NCI-H1048 (cell line): ENCODE measurements at places on chromosomes 5 and 9.

DNA sequence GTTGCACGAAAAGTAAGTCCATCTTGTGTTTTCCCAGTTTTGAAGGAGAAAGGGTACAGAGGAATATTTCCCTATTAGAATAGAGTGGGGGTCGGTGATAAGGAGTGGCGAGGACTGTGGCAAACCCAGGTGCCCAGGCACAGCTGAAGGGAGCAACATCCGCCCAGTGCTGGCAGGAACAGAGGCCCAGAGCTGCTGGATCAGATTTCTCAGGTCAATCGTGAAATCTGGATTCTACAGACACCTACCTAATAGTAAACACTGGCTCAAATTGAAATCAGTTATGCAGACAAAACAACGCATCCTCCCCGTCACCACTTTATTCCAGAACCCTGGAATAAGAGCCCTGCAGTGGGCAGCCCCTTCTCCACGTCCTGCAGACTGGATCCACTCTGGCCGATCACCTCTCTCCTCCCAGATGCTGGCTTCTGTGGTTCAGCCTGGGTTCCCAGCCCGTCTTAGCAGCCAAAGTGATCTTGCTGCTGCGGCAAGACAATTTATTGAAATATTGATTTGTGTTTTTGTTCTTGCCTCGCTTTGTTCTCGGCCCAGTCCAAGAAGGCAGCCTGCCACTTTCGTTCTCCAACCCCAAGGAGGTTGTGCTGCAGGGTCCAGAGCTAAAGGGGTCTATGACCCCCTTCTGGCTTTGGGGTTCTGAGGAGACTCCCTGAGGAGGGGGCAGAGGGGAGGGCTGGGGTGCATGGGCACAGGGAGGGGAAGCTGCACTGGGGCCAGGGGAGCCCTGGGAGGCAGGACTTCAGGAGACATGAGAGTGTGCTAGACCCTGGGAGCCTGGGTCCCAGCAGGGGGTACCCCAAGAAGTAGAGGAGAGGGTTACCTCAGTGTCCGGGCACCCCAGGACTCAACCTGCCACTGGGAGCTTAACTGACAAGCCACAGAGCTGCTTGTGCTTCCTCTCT is 103.3 kb downstream of the ZNF354C start:
- DNase-seq, result no peak

- DNase-seq, result no peak
Observed at GRCh38 chr5:64077589-64077988, 88.1 kb upstream of the RNF180 start.

GRCh38 chr9:126144196-126144595 is 182.4 kb upstream of the MVB12B start:
- no peak for DNase-seq

GRCh38 chr5:180140571-180140970 is 68.4 kb downstream of the RASGEF1C start:
- DNase-seq, result no peak

DNA sequence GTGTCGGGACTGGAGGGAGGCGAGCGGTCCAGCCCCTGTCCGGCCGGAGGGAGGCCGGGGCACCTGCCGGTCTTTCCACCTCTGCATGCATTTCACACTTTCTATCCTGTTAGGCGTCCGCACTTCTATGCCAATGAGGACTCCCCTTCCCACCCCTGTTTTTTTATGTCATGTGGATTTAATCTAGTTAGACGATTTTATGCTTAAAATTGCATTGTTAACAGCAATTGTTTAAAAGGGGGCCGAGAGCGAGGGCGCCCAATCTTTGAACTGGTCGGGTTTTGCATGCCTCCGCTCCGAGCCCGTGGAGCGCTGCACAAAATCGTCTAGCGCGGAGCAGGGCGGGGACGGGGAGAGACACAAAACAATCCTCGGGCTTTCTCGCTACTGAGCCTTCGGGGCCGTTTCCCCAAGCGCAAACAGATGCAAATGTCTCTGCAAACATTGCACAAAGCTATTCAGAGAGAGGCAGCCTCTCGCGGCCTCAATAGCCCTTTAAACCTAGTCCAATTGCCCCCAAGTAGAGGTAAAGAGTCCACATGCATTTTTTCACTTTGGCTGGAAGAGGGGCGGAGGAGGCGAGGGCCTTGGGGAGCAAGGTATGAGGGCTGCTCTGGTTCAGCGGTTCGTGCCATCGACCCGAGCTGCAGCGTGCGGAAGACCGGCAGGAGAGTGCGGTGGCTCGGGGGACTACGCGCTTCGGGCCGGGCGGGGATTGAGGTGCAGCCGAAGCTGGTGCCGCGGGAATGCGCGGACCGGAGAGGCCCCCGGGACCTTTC is 37.5 kb upstream of the TIFAB start:
- DNase-seq, result no peak
